ENCODE measurements at places on chromosomes 16 and 17.
A peak's percentile ranks its signal among the peaks of the same experiment; 100 is the strongest.

DNA sequence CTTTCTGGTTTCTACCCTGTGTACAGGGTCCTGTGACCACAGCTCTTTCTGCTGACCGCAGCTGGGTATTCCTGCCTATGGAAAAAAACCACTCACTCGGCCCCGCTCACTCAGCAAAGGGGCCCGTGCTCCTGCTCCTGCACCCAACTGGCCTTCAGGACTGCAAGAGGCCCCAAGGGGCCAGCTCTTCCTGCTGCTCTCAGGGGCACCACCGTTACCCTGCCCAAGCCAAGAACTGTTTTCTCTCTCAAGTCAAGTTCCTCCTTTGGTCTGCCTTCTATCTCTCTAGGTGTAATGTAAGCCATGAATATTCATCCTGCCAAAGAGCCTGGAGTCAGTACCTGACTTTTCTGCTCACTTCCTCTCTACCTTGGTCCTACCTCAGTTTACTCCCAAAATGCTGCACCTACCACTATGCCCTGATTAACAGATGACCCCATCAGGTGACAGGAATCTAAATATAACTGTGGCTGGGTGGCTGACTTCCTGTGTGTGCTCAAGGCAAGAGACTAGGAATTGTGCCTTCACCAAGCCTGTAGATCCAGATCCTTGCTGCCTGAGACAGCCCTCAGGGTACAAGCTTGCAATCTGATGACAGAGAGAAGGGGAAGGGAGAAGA lies 20.4 kb upstream of the SCIMP start:
- DNase-seq, result no peak

GRCh38 chr16:1167276-1168107 lies 14.6 kb downstream of the CACNA1H start:
- DNase-seq, result no peak

- no peak for DNase-seq
These were observed 23.8 kb downstream of the TMEM92 start for GRCh38 chr17:50298018-50298417.

GRCh38 chr17:75535119-75535537 lies 9.6 kb downstream of the LLGL2 start:
- peak; percentile 49 for DNase-seq

- DNase-seq, result no peak
These were observed 14.6 kb downstream of the RECQL5 start for GRCh38 chr17:75652341-75652740.

- DNase-seq, result peak; percentile 43
These were observed 589 bp downstream of the XYLT2 start for GRCh38 chr17:50346313-50347116.

DNA sequence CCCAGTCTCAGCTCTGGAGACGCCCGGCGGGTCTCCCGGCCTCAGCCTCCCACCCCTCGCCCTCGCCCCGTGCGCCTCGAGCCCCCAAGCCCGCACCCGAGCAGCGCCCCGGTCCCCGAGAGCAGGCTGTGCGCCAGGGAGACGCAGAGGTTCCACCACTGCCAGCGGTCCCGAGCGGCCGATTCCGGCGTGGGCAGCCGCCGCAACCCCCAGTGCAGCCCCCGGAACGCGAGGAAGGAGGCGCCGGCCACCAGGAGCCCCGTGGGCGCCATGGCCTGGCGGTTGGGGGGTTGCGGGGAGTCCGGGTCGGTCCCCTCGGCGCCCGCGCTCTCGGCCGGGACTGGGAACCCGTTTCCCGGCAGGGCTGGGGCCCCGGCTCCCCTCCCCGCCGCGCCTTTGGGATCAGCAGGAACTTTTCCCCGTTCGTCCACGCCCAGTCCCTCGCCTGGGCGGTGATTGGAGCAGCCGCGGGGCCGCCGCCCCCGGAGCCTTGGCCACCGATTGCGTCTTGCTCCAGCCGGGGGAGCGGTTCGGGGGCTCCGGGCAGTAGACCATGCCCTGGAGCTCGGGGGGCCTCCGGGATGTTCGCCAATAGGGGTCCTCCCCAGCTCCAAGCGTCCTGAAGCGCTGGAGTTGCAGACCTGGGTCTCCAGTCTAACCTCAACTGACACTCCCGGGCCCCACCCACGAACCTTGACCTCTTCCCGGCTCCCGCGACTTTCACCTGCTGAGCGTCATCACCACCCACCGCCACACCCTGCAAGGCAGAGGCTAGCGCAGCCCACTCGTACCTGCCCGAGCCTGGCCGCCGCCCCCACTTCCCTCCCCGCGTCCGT lies at the start of gene TLCD2:
Gene TLCD2, minus strand, starts transcription at position 407 of the 836 bp plus-strand sequence. Its CDS starts 135 bp downstream, at position 272.
- no peak for DNase-seq

GRCh38 chr17:38711792-38712571 lies 6.9 kb downstream of the MLLT6 start:
- DNase-seq, result no peak

DNA sequence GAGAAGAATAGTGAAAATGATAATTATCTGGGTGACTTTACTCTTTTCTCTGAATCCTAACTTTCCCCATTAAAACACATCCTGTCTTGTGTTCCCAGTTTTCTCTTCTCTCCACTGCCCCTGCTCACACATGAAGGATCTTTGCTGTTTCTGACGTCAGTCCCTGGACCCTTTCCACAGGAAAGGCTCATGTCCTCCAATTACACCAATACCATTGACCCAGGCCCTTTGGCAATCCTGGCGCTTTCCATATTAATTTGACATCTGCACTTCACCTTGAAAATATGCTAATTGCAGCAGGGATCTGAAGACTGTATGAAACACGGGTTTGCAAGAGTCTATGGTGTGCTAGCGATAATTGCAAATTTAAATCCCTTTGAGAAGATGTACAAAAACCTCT lies 170.2 kb upstream of the GOT2 start:
- no peak for DNase-seq

DNA sequence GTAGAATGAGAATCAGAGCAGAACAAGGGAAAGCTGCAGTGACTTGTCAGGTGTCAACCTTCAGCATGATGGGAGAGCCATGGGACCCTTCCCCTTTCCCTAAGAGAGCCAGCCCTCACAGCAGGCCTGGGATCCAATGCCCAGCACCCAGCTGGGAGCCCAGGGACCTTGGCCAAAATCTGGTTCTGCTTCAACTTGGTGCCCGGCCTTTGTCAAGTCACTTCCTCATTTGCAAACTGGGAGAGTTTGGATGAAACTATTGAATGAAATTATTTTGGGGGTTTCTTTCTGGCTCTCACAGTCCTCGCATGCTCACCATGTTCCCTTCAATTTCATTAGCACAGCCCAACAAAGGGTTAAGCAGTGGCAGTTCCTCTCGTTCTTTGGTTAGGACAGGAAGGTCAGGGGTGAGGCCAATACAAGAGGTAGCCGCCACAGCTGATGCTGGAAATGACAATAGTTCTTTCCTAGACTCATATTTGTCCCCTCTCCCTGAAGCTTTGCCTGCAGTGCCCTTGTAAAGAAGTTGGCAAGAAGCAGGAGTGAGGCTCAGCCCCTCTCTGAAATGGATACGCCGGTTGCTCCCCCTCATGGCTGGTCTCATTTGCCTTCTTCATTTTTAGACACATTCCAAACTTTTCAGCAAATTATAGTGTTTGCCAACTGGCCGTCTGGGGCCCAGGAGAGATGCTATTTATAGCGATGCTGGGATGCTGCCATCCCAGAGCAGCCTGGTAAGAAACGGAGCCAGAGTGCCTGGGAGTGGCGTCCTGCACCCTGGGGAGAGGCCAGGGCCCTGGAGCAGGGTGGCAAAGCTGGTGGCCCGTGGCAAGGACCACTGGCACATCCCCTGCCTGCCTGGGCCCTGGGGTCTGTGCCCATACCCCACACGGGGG lies 34.5 kb upstream of the MEOX1 start:
- no peak for DNase-seq

GRCh38 chr17:81959362-81960129 lies 1.4 kb downstream of the NOTUM start:
- peak; percentile 92 for DNase-seq

Data from naive thymus-derived CD8-positive, alpha-beta T cell (primary cell).